ENCODE measurements at places on chromosomes 6 and 20.

- DNase-seq = no peak
Measured at GRCh38 chr6:147954938-147955337, 387.7 kb upstream of the SASH1 start.

DNA sequence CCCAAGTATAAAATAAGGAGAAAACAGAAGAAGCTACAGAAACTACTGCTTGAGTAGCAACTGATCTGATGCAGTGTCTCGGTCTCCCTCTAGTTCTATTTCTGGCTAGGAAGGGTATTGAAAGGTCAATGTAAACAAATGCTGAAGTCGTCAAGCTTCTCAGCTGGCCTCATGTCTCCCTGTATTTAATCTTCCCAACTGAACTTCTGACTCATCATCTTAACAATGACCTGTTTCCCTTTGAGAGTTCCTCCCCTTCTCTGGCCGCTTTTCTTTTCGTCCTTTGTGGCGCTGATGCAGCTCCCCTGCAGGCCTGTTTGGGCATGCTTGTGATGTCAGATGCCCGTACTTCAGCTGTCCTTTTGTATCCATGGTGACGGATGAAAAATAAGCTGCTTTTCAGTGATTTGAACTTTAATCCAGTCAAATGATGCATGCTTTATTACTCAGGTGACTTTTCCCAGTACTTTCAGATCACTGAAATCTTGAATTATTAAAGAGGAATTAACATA lies 7.8 kb upstream of the LCA5 start:
- DNase-seq = peak; percentile 91

DNA sequence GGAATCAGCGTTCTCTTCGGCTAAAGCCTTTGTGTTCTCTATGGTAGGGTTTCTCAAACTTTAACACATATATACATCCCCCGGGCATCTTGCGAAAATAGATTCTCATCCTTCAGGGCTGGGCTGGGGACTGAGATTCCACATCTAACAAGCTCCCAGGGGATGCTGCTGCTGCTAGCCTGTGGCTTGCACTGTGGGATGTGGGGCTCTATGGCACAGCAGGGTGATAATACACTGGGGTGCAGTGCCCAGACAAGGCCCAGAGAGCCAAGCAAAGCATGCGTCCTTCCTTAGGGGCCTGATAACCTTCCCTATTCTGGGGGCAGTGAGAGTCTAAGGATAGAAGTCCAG lies 102.0 kb downstream of the LAMP5 start:
- DNase-seq = no peak

- DNase-seq = peak; percentile 29
Measured at GRCh38 chr6:71288228-71289038, at the start of gene OGFRL1. Gene OGFRL1, plus strand, starts transcription at chr6:71288811. Its CDS starts 126 bp downstream, at chr6:71288937.

DNA sequence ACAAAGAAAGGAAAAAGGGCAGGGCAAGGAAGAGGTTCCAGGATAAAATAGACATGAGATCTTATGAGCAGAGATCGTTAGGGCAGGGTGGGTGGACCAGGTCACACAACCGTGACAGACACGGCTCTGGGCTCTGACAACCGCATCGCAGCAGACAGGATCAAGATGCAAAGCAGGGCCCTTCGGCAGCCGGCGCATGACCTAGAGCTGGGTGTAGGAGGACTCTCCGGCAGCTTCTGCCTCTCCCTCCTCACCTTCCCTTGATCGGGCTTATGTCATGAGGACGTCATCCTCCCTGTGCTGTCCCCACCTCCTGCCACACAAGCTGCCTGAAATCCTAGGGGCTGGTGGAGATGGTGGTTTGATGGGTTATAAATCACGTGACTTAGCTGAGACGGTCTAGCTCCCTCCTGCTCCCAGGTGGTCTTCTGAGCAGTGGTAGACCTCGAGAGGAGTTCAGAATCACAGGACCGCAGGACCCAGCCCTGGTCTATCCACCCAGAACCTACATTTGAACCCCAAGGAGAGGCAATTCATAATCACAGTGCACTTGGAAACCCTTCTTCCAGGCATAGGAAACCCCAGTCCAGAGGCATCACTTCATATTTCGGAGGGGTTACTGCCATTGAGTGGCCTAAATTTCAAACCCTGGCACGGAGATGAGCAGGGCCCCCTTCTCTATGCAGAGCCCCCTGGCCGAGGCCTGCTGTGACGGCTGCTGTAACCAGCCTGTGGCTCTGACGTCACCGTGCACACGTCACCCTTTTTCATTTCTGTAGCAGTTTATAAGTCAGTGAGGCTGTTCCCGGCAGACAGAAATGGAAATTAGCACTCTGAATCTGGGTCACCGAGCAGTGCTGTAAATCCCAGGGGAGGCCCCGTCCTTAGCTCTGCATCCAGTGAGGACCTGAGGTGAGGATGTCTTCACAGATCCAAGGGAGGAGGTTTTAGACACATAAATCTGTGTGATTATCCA lies 8.7 kb upstream of the CCR6 start:
- no peak for DNase-seq

All from NCI-H187 treated with DMSO at 0.1 percent for 48 hours (cell line).